Activated T-cell treated with anti-CD3 and anti-CD28 coated beads, Interleukin-2, amount 50 U/mL, for 4 hours (primary cell): ENCODE measurements at places on chromosomes 7 and 10. TPM values are rescaled to one million over a fixed set of nuclear protein-coding genes. Genes with fewer than 3 reads are reported as not detected.

Gene OR2AE1
- not detected for total RNA-seq

Gene LIPF
- not detected for total RNA-seq

Gene DYNC1I1
- not detected for total RNA-seq

Gene FAM24B
- total RNA-seq, result 4.1 TPM

Gene CTNNA3
- not detected for total RNA-seq

Gene HOXA10
- 0.14 TPM for total RNA-seq

Gene AKR1E2
- 3.8 TPM for total RNA-seq

Gene RBP4
- 1.5 TPM for total RNA-seq

Gene LRRC4
- 1.2 TPM for total RNA-seq
